NB4 (cell line): ENCODE measurements at places on chromosomes 16 and 17.
A peak's percentile ranks its signal among the peaks of the same experiment; 100 is the strongest.

- DNase-seq = no peak
These were observed 202.5 kb downstream of the C16orf78 start for GRCh38 chr16:49576173-49576494.

DNA sequence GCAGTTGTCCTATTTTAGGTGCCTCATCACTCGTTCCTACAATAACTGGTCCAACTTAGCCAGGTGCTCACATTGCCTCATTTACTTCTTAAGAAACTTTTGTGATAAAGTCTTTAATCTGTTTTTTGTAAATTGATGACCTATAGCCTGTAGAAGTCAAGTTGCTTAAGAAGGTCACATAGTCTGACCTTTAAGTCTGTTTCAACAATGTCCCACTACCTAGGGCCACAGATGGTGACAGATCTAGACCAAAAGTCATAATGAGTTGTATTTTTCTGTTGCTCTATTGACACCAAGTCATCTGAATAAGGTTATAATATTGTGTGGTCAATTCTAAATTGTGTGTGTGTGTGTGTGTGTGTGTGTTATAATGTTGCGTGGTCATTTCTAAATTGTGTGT lies 45.1 kb downstream of the ABCA9 start:
- no peak for DNase-seq

DNA sequence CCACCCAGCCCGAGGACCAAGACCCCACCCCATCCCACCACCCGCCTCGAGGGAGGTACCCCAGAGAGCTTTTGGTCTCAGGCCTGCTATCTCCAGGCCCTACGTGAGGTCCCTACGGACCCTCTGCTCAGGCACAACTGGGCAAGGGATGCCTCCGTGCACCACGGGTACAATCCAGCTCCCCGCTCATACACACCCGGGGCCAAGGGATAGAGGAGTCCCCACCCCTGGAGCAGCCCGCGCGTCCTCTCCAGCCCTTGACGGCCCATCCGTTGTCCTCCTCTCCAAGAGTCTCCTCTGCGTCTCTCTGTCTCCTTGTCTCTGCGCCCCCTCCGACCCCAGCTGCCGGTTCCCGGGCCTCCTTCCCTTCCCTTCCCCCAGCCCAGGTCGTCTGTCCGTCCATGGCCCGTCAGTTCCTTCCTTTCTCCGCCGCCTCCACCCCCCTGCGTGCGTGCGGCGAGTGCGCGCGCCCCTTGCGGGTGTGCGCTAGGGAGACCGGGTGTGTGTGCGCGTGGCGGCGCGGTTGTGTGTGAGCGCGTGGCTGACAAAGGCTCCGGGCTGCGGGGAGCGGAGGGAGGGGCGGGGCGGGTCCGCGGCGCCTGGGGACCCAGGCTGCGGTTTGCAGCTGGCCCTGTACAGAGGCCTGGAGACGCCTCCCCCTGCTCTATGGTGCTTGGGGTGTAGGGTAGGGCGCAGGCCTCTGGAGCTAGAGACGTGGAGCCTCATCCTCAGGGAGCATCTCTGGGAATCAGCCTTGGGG lies 930 bp downstream of the SPNS2 start:
- peak; percentile 84 for DNase-seq

DNA sequence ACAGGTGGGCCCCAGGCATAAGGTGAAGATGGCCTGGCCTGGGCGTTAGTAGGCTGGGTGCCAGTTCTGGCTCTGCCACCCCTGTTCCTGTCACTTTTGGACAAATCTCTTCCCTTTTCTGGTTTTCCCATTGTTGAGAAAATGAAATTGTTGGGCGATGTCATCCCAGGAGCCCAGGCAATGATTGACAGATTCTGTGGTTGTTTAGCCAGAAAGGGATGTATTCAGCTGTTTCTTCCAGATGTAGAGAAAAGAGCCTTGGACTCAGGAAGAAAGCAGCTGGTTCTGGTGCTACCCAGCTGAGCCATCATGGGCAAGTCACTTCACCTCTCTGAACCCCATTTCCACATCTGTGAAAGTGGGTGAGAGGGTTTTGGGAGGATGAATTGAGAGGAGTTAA lies 60.1 kb upstream of the MRTFB start:
- DNase-seq = no peak

DNA sequence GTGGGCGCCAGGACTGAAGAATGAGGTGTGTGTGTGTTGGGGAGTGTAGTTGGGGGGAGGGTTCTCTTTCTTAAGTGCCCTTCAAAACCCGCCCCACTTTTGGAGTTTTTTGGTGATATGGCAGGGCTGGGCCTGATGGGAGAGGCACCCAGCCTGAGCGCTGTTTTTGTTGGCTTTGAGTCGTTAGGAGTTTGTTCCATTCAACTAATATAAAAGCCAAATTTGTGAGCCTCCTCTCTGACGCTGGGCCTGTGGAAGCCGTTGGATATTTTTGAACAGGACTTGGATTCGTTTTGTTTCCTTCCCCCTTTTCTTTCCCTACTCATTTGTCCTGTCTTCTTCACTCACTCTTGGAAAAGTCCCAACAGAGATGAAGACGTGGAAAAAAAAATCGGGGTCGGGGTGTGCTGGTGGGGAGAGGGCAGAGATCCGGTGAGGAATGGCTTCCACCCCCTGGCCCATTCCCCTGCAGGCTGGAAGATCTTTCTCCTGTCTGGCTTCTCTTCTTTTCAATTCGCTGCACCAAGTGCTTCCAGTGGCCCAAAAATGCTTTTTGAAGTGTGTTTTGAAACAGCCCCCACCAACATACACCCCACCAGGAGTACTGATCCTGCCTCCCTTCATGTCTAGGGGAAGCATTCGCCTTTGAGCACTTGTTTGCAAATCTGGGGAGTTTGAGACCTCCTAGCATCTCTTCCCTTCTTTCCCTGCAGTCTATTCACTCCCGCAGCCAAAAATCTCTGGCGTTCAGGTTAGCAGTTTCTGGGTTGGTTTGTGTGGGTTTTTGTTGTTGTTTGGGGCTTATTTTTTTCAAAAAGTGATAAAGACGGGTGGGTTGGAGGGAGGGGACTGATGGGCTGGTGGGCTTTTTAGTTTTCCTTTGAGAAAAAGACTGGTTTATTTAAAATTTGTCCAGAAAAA lies 2.6 kb downstream of the FZD2 start:
- DNase-seq = no peak

GRCh38 chr17:74085434-74085833 lies 118.0 kb upstream of the RPL38 start:
- peak; percentile 28 for DNase-seq

GRCh38 chr16:73015612-73016487 lies 32.1 kb downstream of the ZFHX3 start:
- DNase-seq = peak; percentile 74

- peak; percentile 50 for DNase-seq
These were observed 215.9 kb downstream of the RPTOR start for GRCh38 chr17:80760511-80760911.

- no peak for DNase-seq
These were observed 6.9 kb downstream of the CREBBP start for GRCh38 chr16:3873482-3874173.

DNA sequence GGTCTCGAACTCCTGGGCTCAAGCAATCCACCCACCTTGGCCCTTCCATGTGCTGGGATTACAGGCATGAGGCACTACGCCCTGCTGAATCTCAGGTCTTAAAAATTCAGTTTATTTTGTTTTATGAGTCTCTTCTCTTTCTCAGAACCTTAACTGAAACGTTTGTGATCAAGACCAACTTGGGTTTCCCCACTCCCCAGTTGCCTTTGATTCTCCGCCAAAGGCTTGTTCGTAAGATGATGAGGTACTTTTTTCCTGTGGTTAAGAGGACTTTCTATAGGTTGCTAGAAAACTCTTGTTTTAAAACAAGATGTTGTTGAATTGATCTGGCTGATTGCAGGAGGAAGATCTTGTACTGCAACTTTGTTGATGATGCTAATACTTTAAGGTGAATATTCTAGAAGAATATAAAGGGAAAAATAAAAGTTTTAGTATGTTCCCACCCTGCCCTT lies 11.7 kb downstream of the ABCC1 start:
- DNase-seq = no peak

DNA sequence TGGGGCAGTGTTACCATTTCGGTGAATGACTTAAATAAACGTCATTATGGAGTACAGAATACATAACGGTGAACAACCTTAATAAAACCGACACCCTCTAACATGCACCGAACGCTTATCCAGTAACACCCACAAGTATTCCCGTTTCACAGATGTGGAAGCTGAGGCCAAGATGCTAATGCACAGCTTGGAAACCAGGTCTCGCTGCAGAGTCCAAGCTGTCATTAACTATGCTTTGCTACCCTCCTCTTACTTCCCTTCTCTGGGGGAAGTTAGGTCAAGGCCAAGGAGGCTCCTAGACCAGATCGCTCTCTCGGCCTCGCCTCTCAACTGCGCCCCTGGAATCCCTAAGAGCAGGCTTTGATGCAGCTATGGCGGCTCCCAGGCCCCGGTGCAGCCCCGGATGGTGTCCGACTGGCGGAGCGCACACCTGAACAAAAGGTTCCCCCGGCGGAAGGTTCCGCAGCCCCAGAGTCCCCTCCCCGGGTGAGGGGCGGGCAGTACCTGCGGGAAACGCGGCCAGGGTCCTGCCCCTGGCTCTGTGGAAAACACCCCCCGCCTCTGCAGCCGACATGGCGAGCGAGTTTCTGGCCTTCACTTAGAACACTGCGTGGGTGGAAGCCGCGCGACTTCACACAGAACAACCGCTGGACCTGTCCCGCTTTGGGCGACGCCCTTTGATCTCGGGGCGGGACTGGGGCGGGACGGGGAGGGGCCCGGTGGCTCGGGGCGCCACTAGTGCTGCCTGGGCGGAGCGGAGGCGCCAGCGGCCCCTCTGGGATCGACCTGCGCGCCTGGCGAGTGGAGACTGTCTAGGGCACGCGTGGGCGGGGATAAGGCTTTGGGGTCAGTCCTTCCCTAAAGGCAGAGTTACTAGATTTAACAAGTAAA lies at the start of gene CPPED1:
TSS of gene CPPED1 (minus strand) at position 685 of the 891 bp plus-strand sequence. CDS start at position 574, 111 bp downstream.
- peak; percentile 94 for DNase-seq

- DNase-seq = no peak
These were observed 8.9 kb downstream of the TRIM47 start for GRCh38 chr17:75869282-75870141.

DNA sequence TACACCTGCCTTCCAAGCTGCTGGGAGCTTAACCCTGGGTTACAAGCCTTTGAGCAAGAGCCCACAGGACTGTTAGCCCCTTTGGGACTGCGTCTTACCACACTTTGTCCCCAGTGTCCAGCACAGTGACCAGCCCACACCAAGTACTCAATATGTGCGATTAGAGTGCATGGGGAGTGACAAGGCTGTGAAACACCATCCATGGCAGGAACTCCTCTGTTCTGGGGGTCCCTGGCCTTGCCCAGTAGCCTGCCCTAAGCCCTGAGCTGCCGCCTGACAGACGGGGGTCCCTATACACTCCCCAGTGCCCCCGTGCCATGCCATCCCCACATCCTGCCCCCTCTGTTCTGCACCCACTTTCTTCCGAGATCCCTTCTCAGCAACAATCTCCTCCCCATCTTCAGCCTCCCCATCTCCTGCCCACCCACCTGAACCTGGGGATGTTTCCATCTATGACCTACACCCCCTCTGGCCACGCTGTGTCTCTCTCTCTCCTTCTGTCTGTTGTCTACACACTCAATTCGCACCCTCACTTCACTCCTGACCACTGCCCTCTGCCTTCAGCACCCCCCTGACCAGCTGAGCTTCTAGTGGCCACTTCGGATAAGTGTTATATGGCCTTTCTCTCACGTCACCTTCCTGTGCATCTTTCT lies 112.9 kb upstream of the SMURF2 start:
- no peak for DNase-seq

- no peak for DNase-seq
These were observed 66.3 kb upstream of the METRNL start for GRCh38 chr17:83012868-83013778.

- DNase-seq = no peak
These were observed 3.2 kb upstream of the ASB16 start for GRCh38 chr17:44167181-44167861.

DNA sequence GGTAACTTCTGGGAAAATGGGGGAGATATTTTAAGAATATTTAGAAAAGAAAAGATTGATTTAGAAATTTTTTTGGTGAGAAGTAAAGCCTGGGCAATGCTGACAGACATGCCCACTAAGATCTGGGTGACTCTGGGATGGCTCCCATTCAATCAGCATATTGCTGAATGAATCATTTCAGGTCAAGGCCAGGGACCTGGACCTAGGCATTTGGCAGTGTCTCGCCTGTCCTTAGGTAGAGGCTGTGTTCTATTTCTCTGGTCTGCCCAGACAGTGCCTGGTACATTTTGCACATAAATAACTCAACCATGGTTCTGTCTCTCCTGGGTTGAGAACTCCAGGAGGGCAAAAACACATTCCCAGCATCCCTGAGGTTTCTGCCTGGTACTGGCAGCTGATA lies 39.9 kb downstream of the SMPD3 start:
- no peak for DNase-seq

DNA sequence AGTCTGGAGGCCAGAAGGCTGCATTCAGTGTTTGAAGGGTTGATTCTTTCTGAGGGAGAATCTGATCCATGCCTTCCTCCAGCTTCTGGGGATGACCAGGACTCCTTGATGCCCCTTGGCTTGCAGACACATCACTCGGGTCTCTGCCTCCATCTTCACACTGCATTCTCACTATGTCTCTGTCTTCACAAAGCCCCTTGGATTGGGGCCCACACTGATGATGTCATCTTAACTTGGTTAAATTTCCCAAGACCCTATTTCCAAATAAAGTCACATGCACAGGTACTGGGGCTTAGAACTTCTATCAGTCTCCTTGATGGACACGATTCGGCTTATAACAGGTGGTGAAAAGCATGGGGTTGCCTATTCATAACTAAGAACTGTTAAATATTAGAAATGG lies 112.1 kb upstream of the MYOCD start:
- no peak for DNase-seq

- DNase-seq = peak; percentile 37
These were observed 5.8 kb downstream of the ITGAM start for GRCh38 chr16:31265329-31266245.

DNA sequence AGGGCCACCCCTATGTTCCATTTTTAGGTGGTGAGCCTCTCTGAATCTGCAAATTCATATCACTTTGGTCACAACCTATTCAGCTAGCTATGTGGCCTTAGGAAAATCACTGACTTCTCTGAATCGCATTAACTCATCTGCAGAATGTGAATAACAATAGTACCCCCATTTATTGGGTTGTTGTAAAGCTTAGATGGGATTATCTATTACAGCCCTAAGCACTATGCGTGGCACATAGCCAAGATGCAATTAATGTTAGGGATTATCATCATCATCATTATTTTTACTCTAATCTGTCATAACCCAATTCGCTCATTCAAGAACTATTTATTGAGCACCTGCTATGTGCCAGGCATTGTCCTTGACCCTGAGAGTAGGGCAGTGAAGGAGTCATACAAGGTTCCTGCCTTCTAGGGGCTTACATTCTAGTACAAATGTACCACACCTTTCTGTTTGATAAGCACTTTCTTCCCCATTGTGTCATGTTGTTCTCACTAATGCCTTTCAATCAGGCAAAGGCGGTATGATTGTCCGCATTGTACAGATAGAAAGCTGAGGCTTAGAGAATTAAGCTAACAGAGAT lies 38.5 kb downstream of the CHD9 start:
- no peak for DNase-seq

- DNase-seq = no peak
These were observed 13.2 kb downstream of the C16orf95 start for GRCh38 chr16:87303962-87304521.
